ENCODE measurements at places on chromosomes 4 and X. TPM values are rescaled to one million over a fixed set of nuclear protein-coding genes. Genes with fewer than 3 reads are reported as not detected.

GRCh38 chr4:89897867-89898266 is 3.2 kb downstream of the MMRN1 start:
- no peak for DNase-seq

SPATA4 gene
- 0.29 TPM for polyA plus RNA-seq

VEGFC gene
- polyA plus RNA-seq = 9.7 TPM

GRCh38 chrX:115311601-115312001 is 22.1 kb downstream of the LUZP4 start:
- DNase-seq = no peak

GRCh38 chr4:175330652-175331051 is 412.5 kb downstream of the ADAM29 start:
- DNase-seq = no peak

Data from urinary bladder (tissue), 4 donors.